AG08395 (cell line): ENCODE measurements at places on chromosomes 4 and X.
A peak's percentile ranks its signal among the peaks of the same experiment; 100 is the strongest.

- DNase-seq, result no peak
Observed at GRCh38 chr4:184510401-184510800, 36.1 kb upstream of the IRF2 start.

- DNase-seq, result no peak
Observed at GRCh38 chr4:115834441-115834840, 721.0 kb upstream of the NDST4 start.

- DNase-seq, result peak; percentile 57
Observed at GRCh38 chr4:2837904-2838496, 5.6 kb upstream of the ADD1 start.

DNA sequence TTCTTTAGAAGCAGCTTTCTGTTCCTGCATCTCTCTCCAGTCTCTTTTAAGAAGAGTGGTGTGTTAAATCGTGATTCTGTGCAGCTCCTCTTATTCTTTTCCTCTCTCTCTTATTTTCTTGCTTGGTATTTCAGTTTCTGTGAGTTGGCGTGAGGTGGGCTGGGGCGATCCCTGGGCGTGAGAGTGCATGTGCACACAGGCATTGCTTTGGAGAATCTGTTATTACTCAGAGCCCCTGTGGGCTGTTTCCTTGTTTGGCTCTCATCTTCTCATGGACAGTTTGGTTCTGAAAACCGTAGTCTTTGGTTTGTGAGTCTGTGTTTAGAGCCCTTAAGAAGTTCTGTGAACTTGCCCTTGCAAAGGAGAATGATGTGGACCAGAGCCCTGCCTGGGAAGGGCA, 97.2 kb upstream of the CLNK start:
- DNase-seq, result no peak

- DNase-seq, result no peak
Observed at GRCh38 chr4:1846580-1846979, 9.4 kb downstream of the LETM1 start.

GRCh38 chr4:1887052-1887451, 15.9 kb downstream of the NSD2 start:
- no peak for DNase-seq

DNA sequence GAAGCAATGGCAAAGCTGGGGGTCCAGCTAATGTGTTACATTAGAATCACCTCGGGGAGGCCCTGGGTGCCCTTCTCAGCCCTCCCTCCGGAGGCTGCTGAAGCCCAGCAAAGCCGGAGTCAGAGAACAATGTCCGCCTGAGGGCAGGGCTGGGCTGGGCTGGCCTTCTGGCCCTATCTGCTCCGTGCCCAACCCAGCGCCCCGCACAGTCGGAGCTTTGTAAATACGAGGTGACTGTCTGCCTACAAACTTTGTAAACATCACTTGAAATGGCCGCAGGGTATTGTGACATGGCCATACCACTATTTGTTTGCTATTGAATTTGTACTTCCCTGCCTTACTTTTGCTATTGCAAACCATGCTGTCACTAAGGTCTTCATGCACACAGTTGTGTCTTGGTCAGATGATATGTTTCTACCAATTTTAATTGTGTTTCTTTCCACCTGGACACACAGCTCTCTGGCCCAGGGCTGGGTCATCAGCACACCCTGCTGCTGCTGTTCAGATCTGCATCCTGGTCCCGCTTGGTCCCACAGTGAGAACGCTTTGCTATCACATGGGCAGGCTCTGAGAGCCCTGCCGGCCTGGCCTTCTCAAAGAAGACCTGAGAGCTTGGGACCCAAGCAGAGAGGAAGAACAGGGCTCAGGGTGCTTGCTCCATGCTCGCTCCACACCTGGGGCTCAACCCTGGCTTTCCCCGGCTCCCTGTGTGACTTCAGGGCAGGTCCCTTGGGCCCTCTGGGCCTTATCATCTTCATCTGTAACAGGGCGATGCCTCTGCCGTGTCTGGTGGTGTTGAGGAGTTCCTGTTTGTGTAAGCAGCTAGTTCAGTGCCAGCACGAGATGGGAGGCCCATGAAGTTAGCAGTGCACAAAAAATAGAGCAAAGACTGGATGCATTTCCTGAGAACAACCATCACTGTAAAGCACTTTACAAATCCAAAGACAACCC, 2.3 kb downstream of the S100P start:
- no peak for DNase-seq

DNA sequence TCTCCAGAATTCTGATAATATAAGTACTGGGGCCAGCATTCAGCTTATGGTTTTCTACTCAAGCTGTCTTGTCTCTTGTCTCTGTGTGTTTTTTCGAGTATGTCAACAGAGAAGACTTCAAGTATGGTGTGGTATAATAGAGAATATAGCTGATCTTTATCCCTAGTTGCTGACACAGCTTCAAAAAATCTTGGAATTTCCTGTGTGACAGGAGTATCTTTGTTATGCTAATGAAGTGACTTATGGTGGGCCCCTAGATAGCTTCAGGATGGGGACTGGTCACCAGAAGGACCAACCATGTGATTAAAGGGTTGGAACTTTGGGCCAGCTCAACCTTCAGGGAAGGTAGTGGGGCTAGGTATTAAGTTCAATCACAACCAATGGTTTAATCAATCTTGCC, 2.9 kb downstream of the GPRASP3 start:
- DNase-seq, result no peak

DNA sequence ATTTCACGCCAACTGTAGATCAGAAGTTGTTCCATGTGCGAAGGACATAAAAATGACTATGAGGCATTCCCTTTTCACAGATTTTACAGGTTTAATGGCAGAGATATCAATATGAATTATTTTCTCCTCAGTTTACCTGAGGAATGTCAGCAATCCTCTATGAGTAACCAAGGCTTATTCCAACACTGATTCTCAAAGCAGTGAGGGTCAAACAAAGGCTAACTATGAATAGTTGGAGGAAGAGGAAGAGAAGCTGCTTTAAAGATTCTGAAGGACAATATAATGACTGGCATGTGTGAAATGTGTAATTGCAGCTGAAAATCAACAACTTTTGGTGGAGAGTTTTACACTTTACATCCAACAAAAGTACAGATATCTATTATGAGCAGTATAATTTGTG, 29.1 kb downstream of the NAF1 start:
- DNase-seq, result no peak

DNA sequence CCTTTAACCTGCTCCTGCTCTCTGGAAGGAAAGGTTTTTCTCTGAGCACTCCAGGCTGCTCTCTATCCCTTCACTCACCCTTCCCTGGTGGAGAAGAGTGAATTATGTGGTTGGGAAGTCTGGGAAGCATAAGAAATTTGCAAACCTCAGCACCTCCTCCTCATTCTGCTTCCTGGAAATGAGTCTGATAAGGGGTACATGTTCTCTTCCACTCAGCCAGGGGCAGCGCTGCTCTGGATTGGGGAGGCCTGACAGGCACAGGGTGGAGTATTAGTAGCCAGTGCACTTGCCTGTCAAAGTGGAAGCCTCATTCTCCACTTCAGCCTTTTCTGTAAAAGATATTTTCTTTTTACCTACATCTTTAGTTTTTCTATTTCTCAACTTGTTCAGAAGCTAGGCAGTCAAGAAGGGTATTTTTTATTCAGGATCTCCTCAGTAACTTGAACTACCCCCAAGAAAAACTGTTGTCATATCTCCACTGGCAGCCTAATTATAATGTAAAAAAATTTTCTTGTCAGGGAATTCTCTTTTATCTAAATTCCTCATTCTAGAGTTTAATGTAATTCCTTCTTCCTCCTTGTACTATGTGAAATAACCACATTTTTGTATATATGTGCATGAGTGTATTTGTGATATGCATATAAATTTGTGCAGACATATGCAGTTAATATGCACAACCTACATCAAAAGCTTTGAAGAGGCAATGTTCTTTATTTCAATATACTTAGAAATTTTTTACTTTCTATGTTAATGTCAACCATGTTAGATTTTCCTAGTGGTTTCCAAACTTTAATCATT, 15.3 kb downstream of the ADAMTS3 start:
- no peak for DNase-seq

GRCh38 chr4:33369446-33369845, 2649.3 kb downstream of the PCDH7 start:
- DNase-seq, result no peak

- DNase-seq, result no peak
Observed at GRCh38 chr4:17120761-17121160, 222.3 kb upstream of the LDB2 start.

DNA sequence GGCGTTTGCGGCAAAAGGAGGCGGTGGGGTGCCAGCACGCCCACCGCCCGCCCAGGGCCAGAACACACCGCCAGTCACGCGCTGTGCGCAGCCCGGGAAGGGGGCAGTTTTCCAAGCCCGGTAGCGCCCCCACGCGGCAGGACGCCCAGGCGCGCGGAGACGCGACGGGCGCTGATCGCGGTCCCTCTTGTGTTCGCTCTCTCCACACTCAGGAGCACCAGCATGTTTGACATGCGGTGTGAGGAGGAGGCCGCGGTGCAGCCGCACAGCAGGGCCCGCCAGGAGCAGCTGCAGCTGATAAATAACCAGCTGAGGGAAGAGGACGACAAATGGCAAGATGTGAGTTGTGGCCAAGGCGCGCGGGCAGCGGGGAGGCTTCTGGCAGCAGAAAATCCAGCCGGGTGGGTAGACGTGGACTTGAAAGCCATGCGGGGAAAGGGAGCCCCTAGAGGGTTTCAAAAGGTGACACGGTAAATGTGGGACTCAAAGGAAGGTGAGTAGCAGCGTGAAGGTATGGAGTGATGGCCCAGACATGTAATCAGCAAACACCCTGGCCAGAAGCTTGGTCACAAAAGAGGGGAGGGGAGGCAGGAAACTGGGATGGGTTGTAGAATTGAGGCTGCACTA, 104.1 kb downstream of the PHOX2B start:
- DNase-seq, result peak; percentile 57

- DNase-seq, result no peak
Observed at GRCh38 chr4:138892483-138893407, 122.8 kb upstream of the NOCT start.

DNA sequence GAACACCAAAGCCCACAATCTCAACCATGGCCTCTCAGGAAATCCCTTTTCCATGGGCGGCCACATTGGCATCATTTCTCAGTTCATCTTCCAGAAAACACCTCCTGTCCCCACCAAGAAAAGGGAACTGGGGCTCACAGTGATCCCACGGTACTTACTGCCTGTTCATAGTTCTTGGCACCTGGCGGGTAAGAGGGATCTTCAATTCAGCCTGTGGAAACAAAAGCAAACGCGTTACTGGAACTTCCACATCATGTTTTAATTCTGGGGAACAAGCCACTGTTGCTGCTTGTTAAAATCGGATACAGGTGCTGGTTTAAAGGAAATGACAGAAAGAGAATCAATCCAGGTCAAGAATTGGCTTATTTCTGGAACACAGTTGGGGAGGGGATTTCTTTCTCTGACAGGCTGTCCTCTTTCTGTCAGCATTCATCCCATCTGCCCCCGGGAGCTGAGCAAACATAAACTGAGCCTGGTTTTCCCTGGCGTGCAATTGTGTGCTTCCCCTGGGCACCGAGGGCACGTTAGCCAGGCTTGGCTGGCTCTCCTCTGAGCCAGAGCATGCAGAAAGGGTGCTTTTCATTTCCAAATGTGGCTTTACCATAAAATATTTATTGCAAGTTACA, 16.8 kb downstream of the CLNK start:
- DNase-seq, result no peak

GRCh38 chr4:184373886-184374405, 100.4 kb downstream of the IRF2 start:
- DNase-seq, result no peak

DNA sequence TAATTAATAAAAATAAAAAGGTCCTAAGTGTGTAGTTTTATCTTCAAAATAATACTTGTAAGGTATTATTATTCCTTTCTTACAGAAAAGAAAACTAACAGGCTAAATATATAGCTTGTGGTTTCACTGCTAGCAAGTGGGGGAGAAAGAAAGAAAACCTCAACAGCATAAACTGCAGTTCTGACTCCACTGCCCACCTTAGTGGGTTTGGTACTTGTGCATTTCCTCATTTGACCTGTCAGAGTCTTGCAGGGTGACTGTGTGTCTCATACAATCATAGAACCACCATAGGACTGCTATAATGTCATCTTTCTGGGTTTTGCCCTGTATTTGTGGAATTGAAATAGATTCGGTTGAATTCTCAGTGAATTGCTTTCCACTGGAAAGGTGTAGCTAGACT, 94.7 kb upstream of the PUDP start:
- DNase-seq, result no peak

GRCh38 chr4:7753931-7754465, 185.7 kb downstream of the AFAP1 start:
- no peak for DNase-seq

- no peak for DNase-seq
Observed at GRCh38 chrX:113510586-113510985, 670.0 kb upstream of the AMOT start.

- DNase-seq, result no peak
Observed at GRCh38 chr4:23353200-23353599, 536.6 kb downstream of the PPARGC1A start.

- DNase-seq, result no peak
Observed at GRCh38 chr4:146134761-146135445, 40.6 kb upstream of the LSM6 start.

DNA sequence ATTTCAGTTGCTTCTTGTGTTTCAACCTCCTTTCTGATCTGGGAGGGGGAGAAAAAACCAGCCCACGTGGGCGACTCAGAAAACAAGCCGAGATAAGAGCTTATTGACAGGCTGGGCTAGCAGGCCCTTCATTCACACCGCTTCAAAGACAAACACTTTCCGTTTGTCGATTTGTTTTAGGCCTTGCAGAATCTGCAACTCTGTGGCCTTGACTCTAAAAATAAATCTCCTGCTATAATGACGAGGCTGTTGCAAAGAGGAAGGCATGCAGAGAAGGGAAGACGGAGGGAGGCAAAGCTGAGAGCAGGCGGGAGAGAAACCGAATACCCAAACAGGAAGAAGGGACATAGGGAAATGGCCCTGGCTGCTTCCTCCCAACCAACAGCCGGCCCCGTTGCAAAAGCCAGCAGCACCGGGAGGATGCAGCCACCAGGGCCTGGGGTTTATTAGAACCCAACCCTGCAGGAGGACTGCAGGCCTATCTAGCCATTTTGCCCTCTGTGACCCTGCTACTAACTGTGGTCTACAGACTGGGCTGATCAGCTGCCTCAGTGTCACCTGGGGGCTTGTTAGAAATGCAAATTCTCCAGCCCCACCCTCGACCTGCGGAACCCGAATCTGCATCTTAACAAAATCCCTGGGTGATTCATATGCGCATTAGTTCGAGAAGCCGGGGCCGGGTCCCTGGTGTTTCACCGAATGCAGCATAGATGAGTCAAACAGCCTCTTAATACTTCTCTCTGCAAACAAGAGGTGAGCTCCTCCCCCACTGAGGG, 325.5 kb downstream of the BCOR start:
- no peak for DNase-seq

DNA sequence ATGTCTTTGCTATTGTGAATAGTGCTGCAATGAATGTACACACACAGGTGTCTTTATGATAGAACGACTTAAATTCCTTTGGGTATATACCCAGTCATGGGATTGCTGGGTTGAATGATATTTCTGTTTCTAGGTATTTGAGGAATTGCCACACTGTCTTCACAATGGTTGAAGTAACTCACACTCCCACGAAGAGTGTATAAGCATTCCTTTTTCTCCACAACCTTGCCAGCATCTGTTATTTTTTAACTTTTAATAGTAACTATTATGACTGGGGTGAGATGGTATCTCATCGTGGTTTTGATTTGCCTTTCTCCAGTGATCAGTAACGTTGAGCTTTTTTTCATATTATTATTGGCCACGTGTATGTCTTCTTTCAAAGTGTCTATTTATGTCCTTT, 17.6 kb upstream of the DCUN1D4 start:
- DNase-seq, result no peak
